Stimulated activated CD4-positive, alpha-beta T cell treated with anti-CD3 and anti-CD28 coated beads, Interleukin-4, amount 100 ng/mL, for 1 hour (primary cell): ENCODE measurements at places on chromosomes 6 and 20.

DNA sequence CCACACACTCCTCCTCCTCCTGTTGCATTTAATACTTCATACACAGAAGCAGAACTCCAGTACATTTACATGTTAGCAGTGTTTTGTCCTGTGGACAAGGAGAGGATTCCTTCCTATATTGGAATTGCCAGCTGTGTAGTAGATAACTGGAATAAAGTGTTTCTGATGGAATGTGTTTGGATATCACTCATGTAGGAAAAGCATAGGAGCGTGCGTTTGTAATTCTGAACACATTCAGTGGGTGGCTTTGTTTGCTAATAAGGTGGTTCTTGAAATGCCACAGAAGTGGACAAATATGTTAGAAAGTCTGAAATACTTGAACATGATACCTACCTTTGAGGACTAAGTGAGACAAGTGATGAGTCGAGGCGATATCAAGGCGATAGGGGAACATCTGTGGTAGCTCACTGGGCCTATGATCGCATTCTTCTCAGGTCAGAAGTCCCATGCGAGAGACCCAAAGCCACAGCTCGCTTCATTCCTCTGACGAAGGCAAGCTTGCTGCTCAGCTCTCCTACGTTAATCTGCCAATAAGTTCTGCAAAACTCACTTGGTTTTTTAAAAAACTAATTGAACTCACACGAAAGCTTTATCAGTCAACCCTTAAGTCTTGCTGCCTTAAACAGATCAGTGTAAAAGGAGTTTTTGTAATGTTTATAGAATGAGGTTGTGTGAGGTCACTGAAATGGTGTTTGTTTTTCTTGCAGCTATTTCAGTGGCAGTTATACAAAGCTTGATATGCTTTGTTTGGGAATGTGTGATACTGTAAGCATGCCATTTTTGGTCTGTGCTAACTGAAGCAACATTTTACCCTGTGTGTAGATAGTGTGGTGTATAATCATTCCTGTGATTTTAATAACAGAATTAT lies 159.9 kb downstream of the SOX4 start:
- no peak for DNase-seq

DNA sequence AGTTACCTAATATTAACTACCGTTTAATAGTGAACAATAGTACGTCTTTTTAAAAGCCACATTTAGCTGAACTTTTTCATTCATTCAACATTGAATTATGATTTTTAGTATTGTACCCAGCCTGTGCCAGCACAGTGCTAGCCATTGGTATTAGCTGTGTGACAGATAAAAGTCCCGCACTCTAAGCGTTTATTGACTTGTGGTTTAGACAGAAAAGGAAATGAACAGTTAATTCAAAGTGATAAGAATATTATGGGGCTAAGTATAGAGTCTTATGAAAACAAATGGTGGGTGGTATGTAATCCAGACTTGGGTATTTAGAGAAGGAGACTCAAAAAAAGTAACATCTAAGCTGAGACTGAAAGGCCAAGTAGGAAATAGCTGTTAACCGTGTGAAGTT lies 202.3 kb downstream of the RPS12 start:
- no peak for DNase-seq

- no peak for DNase-seq
Measured at GRCh38 chr6:82074556-82074955, 173.0 kb downstream of the IBTK start.

DNA sequence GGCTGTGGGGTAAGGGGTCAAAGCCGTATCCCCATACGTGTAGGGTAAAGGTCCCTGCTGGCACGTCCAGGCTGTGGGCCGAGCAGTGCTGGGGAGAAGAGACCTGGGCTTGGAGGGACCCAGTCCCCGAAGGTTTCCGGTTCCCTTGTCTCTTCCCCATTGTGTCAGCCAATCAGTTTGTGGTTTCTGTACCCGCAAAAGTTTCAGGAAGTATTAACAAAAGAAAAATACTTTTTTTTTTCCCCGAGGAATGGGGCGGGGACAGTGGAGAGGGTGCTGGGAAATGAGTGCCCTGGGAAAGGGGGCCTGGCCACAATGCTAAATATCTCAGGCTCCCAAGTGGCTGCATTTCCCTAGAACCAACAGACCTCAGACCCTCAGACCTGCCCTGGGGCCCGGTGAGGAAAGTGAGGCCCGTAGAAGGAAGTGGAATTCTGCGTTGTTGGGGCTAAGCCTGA lies 15.2 kb upstream of the AMD1 start:
- no peak for DNase-seq
